ENCODE measurements at places on chromosomes 16 and 17.
A peak's percentile ranks its signal among the peaks of the same experiment; 100 is the strongest.

GRCh38 chr17:33688771-33689170 lies 395.7 kb upstream of the ASIC2 start:
- H3K27me3 ChIP-seq: peaks cover 4% of the 10 kb centered on the region
- no peak overlapping the region for H3K27ac ChIP-seq
- no peaks in the 10 kb centered on the region for H3K36me3 ChIP-seq
- no peak for DNase-seq
- no peak overlapping the region for H3K4me3 ChIP-seq

DNA sequence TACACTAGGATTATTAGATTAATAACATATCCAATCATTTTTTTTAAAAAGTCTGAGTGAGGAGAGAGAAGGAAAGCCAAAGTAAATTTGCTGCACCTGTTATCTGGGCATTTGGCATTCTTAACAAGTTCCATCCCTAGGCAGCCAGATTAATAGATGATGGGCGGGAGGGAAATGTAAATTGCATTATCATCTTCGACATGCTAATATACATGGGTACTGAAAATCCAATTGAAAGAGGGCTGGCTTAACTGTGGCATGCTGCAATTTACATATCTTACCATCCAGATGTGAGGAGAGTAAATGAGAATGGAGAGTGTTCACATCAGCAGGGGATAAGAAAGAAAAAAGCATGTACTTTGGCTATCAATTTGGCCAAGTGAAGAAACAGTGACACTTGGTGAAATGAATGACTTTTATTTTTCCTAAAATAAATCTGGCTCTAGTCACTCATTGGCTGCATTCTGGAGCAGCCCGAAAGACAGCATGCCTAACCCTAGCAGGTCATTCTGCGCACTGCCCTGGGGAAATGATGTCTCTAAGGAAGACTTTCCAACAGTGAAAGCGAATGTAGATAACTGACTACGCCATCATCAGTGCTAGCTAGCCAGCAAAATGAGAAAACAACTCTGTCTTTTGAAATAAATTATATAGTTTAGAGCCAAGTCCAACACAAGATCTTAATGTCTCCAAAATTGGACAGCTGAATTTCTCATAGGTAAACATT lies 57.9 kb downstream of the HYDIN start:
- no peak overlapping the region for H3K27ac ChIP-seq
- DNase-seq: no peak
- no peak overlapping the region for H3K4me3 ChIP-seq
- no peaks in the 10 kb centered on the region for H3K4me1 ChIP-seq
- H3K27me3 ChIP-seq: peaks cover 12% of the 10 kb centered on the region
- no peaks in the 10 kb centered on the region for H3K36me3 ChIP-seq

DNA sequence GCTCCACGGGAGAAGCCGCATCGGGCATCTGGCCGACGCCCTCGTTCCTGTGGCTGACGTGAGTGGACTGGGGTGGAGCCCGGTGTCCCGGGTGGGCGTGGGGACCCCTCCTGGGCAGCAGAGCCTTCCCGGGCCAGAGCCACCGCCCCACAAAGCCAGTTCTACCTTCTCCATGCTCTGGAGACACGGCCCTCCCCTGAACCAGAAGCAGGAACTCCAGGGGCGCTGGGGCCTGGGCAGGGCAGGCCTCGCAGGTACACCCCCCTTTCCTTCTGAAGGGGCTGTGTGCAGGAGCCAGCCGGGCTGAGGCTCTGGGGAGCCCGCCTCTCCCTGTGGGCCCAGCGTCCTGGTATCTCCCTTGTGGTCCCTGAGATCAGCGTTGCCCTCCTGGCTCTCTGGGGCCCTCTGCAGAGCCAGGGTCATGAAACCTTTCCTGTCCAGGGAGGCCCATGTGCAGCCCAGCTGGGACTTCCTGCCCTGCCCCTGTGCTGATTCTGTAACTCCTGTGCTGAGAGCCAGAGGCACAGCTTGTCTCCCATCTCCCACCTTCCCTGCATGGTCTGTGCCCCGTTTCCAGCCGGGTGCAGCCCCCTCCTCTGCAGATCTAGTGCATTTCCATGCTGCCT lies 6.5 kb downstream of the PIGQ start:
- H3K4me1 ChIP-seq: peaks cover 10% of the 10 kb centered on the region
- H3K27ac ChIP-seq: no peak overlapping the region
- DNase-seq: no peak
- no peaks in the 10 kb centered on the region for H3K27me3 ChIP-seq
- H3K4me3 ChIP-seq: no peak overlapping the region

- DNase-seq: no peak
- H3K27me3 ChIP-seq: peaks cover 41% of the 10 kb centered on the region
- no peak overlapping the region for H3K27ac ChIP-seq
- no peaks in the 10 kb centered on the region for H3K36me3 ChIP-seq
- H3K4me3 ChIP-seq: no peak overlapping the region
- peaks cover 24% of the 10 kb centered on the region for H3K4me1 ChIP-seq
Observed at GRCh38 chr17:61461586-61461966, 9.4 kb downstream of the TBX4 start.

DNA sequence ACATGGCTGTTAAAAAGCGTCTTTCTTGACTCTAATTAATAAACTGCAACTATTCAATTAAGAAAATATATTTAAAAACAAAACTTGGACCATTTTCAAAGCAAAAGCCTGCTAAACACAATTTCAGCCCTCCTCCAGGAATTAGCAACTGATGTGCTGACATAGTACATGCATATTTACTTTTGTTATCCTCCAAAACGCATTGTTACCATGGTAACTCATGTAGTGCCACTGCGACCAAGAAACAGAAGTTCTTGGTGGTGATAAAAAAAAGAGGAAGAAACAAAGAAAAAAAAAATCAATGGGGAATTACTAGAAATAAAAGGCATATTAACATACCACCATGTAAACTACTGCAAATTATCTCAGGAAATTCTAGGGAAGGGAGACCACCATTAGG lies 793.4 kb upstream of the CDH8 start:
- no peaks in the 10 kb centered on the region for H3K36me3 ChIP-seq
- no peak overlapping the region for H3K27ac ChIP-seq
- H3K4me1 ChIP-seq: no peaks in the 10 kb centered on the region

DNA sequence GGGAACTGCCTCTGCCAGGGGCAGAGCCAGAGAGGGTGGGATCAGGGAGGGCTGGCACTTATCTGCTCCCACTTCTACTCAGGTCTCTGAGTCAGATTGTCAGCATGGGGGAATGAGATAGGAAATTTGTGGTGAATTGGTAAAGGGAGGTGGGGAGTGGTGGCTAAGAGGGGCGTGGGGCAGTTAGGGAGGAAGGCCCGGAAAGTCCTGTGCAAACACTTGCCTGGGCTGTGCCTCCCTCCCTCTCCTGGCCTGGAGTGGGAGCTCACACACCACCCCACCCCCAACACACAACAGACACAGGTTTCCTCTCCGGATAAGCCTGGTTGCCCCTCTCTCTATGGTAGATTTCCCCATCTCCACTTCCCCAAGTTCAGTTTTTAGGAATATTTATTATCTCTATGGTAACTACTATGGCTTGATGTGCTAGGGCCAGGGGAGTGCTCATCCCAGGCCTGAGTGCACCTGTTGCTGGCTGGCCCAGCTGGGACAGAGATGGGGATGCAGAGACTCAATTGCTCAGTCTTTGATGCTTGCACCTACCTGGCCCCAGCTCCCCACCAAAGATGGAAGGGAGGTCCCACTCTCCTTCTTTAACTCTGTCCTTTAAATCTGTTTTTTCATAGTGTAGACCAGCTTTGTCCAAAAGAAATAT lies 2.7 kb downstream of the SPNS2 start:
- no peak overlapping the region for H3K4me3 ChIP-seq
- DNase-seq: no peak
- H3K27me3 ChIP-seq: peaks cover 17% of the 10 kb centered on the region
- H3K36me3 ChIP-seq: no peaks in the 10 kb centered on the region

DNA sequence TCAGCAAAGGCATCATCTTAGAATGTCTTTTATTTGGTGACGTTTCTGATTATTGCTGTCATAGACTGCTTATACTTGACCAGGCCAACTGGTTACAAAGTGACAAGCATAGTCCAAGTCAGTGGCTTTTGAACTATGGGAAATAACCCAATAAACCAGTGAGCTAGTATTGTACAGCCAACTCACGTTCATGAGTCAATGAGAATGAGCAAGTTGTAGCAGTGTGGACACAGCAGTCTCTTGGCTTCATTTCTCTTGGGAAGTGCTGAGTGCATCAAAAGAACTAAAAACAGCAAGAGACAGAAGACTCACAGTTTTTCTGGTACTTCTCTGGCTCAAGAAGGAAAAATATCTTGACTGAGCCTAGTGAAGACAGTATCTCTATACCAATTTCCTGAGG lies 36.9 kb upstream of the CRISPLD2 start:
- no peak overlapping the region for H3K4me3 ChIP-seq
- DNase-seq: no peak
- no peaks in the 10 kb centered on the region for H3K4me1 ChIP-seq

- H3K4me3 ChIP-seq: no peak overlapping the region
- H3K27ac ChIP-seq: no peak overlapping the region
- peaks cover 29% of the 10 kb centered on the region for H3K36me3 ChIP-seq
- no peaks in the 10 kb centered on the region for H3K27me3 ChIP-seq
- peaks cover 7% of the 10 kb centered on the region for H3K4me1 ChIP-seq
Observed at GRCh38 chr17:60327134-60327900, 64.6 kb downstream of the USP32 start.

DNA sequence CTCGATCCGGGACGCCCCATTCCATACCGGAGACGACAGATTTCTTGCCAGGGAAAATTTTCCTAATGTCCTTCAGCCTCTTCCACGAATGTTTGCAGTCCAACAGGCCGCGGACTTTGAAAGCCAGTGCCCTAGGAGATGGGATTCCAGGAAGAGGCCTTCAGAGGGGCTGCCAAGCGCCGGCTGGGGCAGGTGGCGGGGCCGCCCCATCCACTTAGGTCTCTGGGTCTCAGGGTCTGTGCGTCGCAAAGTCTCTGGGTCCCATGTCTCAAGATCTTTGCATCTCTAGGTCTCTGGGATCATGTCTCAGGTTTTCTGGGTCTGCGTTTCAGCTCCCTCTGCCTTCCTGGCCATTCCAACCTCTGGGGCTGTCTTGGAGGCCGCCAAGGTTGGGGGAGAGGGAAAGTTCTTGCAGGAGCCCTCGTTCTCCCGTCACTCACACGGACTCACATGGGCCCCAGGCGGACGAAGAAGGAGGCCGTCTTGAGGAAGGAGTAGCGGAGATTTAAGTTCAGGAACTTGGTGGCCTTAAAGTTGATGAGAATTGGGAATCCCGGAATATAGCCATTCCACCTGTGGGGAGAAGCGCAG lies 7.2 kb downstream of the ALOX12B start:
- peaks cover 7% of the 10 kb centered on the region for H3K27me3 ChIP-seq
- peak overlapping the region; percentile 77 for H3K27ac ChIP-seq
- peaks cover 9% of the 10 kb centered on the region for H3K4me1 ChIP-seq
- H3K36me3 ChIP-seq: no peaks in the 10 kb centered on the region
- peak overlapping the region; percentile 93 for H3K4me3 ChIP-seq

DNA sequence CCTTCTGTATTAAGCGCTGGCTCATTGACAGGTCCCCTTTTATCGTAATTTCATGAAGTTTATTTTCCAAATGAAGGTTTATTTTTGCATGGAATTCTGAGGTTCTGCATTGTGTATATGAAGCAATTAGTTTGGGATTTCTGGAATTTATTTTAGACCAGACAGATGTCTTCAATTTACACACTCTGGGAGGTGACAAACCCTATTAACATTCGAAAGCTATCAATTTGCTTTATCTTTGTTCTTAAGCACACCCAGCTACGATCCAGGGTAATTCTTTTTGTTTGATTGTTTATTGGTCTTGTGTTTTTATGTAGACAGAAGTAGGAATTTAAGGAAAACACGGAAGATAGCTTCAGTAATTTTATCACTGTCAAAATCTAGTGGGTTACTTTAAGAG lies 264.6 kb downstream of the HS3ST3A1 start:
- peaks cover 7% of the 10 kb centered on the region for H3K27me3 ChIP-seq
- no peak overlapping the region for H3K4me3 ChIP-seq
- no peak overlapping the region for H3K27ac ChIP-seq
- H3K4me1 ChIP-seq: no peaks in the 10 kb centered on the region
